ENCODE measurements at places on chromosomes 4 and X. TPM values are rescaled to one million over a fixed set of nuclear protein-coding genes. Genes with fewer than 3 reads are reported as not detected.

HTATSF1 gene
- 30.7 TPM for total RNA-seq

FRMD7 gene
- not detected for total RNA-seq

TEC gene
- total RNA-seq: 1.1 TPM

ZRSR2 gene
- 5.6 TPM for total RNA-seq

PNCK gene
- under 0.01 TPM for total RNA-seq

CXCL8 gene
- 991 TPM for total RNA-seq

RNF175 gene
- not detected for total RNA-seq
